Naive B cell (primary cell): ENCODE measurements at places on chromosomes 1 and 21. TPM values are rescaled to one million over a fixed set of nuclear protein-coding genes. Genes with fewer than 3 reads are reported as not detected.

Gene C1orf115
- polyA plus RNA-seq, result 37.5 TPM

Gene C1orf116
- polyA plus RNA-seq, result 0.11 TPM

Gene AMY1B
- not detected for polyA plus RNA-seq

Gene KRTAP7-1
- not detected for polyA plus RNA-seq

DNA sequence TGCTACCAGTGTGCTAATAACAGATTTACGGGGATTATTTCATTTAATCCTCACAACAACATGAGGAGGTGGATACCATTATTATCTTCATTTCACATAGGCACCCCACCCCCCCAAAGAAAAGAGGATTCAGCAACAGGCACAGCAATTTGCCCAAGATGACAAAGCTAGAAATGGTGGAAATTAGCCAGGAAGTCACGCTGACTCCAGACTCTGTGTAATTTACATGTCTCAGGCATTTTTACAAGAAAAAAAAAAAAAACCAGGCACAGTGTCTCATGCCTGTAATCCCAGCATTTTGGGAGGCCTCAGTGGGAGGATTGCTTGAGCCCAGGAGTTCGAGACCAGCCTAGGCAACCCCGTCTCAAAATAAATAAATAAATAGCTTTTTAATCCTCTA, 37.5 kb upstream of the PRDM2 start:
- no peak for DNase-seq

GRCh38 chr1:111769517-111770146, 13.9 kb downstream of the DDX20 start:
- peak; percentile 49 for DNase-seq

DNA sequence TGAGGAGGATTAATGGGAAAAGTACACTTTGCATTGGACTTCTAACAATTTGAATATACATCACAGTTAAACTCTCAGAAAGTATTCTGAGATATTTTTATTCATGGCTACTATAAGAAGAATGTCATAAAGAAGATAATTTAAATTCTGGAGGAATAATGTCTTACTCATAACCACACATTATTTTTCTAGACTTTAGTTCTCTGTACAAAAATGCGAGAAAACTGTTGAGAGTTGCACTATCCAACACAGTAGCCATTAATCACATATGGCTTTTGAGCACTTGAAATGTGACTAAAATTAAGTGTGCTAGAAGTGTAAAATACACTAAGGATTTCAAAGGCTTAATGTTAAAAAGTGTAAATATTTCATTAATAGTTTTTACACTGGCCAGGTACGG, 53.8 kb downstream of the CRB1 start:
- no peak for DNase-seq

GRCh38 chr1:75589637-75590036, 21.3 kb downstream of the SLC44A5 start:
- no peak for DNase-seq

GRCh38 chr1:234324821-234325220, 48.4 kb upstream of the COA6 start:
- no peak for DNase-seq

GRCh38 chr21:18370301-18370700, 33.3 kb downstream of the TMPRSS15 start:
- no peak for DNase-seq

DNA sequence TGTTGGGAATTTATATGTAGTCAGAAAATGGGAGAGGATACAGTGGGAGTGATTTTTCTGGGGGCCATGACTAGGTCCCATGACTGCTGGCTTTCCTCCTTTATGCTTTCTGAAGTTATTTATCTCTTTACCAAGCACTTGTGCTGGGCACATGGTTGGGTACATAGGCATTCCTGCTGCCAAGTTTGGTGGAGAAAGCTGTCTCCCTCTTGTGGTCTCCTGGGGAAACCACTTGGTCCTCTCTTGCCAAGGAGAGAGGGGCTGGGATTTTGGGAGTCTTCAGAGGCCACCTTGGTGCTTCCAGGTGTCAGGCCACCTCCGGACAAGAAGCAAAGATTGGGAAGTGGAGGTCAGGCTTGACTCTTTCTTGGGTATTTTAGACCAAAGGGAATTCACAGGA, 120.2 kb upstream of the KCNE2 start:
- DNase-seq, result no peak

- no peak for DNase-seq
Observed at GRCh38 chr1:91725989-91726721, 159.8 kb downstream of the TGFBR3 start.
